ENCODE measurements at places on chromosomes 3 and 15. TPM values are rescaled to one million over a fixed set of nuclear protein-coding genes. Genes with fewer than 3 reads are reported as not detected.

The UCN2 gene
- total RNA-seq = not detected

The PLA2G4F gene
- not detected for total RNA-seq

The FETUB gene
- not detected for total RNA-seq

The MLF1 gene
- total RNA-seq = 0.80 TPM

The GHSR gene
- total RNA-seq = not detected

All from T-helper 1 cell treated with Interleukin-12 subunit alpha and Interleukin-12 subunit beta and Interleukin-4 antibody, amounts not matched to agents 30 ng/mL and 1 ng/mL, for 36 hours (primary cell).